ENCODE measurements at places on chromosomes 6 and 20.

DNA sequence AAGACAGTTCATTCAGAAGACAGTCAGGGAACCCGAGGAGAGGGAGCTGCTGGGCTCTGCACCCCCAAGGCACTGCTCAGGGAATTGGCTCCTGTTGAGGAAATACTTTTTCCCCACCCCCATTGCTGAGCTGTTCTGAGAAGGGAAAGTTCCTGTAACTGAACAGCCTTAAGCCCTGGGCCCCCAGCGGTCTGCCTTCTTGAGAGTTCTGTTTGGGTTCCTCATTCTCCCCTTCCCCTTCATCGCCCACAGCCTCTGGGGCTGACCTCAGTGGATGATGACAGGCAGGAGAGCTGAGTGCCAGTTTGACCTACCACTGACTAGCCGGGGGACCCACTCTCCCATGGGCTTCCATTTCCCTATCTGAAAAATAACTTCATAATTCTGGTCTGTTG lies 10.7 kb downstream of the HCK start:
- no peak for DNase-seq

GRCh38 chr6:107083921-107084320 lies 31.4 kb downstream of the BEND3 start:
- DNase-seq, result no peak

DNA sequence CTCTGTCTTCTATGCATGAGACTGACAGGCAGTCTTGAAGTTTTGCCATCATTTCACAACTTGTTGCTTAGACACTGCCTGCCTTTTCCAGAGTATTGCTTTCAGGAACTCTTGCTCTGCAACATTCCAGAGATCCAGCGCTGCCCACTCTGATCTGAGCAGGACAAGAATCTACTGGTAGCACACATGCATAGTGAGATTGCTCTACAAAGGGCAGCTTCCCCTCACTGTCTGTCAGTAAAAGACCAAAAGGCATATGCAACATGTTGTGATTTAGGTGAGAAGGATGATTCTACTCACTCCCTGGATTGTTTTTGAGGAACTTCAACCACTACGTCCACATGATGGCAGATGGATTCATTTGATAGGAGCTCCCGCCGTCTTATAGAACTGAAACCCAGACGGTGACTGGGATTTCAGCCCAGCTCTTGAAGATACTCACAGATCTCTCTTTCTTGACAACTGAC lies 259.1 kb downstream of the ARID1B start:
- peak; percentile 61 for DNase-seq

GRCh38 chr6:33771146-33772081 lies 17.5 kb downstream of the LEMD2 start:
- peak; percentile 86 for DNase-seq

- no peak for DNase-seq
Observed at GRCh38 chr6:161866570-161866969, 592.7 kb upstream of the AGPAT4 start.

DNA sequence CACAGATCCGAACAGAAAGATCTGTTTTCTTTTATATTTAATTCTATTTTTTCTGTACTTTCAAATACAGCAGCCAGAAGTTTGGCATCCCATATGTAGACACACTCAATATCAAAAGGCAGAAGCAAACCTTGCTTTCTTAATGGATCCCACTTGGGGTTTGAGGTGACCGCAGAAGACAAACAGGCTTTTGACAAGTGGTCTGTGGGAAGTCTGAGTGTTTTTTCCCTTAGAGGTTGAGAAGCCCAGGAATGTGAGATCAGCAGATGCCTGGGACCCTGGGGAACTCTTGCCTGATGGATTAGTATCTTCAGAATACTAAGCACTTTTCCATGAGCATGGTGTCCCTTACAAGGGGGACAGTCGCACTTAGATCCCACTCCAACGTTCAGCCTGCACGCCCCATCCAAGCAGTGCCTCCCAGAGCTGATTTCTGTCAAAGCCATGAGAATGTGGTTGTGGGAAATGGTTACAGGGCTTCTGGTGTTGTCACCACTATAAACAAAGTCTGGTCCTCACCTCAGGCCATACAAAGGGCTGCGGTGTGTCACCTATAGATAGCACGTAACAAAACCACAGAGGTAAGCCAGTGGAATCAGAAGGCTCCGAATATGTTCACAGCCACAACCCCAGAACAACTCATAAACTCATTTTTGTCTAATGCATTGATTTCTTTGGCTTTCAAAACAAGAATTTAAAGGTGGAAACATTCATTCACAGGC lies 12.7 kb downstream of the IL17F start:
- DNase-seq, result no peak

DNA sequence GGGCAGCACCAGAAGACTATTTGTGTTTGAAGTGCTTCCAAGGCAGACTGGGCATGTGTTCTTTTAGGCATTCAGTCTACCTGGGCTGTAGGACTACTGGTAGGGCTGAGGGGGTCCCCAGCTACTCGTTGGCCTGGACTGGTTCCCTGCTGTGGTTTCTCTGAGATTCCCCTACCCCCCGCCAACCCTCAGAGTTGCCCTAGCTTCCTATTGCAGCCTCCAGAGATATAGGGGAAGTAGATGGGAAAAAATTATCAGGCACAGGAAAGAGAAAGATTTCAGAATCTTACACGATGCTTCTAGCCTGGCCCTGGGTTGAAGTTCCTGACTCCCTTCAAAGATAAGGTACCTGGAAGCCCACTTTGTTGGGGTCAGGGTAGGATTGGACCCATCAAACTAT lies 22.5 kb downstream of the BRPF3 start:
- DNase-seq, result no peak

GRCh38 chr20:3820901-3821727 lies 767 bp downstream of the AP5S1 start:
- DNase-seq, result no peak

GRCh38 chr6:123343836-123344235 lies 292.9 kb downstream of the TRDN start:
- DNase-seq, result no peak

DNA sequence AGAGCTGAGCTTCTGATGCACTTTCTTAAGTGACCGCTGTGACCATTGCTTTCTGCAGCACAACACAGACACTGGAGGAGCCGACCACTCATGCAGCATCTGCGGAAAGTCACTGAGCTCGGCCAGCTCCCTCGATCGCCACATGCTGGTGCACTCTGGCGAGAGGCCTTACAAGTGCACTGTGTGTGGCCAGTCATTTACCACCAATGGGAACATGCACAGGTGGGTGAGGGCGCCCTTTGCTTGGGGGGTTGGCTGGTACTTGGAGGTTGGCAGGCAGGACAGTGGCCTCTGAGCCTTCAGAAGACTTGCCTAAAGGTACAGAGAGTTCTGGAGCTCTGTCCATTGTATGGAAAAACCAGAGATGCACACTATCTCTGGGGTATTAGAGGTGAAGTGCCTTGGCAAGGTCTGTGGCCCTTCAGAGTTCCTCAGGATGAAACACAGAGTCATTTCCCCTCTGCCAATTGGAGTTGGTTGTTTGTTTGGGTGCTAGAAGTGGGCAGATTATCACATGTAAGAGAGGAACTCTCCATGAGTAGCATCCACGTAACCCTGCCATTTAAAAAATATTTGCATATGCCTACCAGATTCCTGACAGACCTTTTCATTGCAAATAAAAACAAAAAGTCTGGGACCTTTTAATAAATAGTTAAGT lies 81.5 kb downstream of the RREB1 start:
- no peak for DNase-seq

GRCh38 chr6:117533775-117534174 lies 51.3 kb downstream of the DCBLD1 start:
- no peak for DNase-seq

GRCh38 chr6:160027931-160028330 lies 59.0 kb downstream of the IGF2R start:
- no peak for DNase-seq

- DNase-seq, result peak; percentile 92
Observed at GRCh38 chr20:24994470-24995368, 2.2 kb upstream of the APMAP start.

GRCh38 chr6:79627422-79627821 lies 3.7 kb upstream of the SH3BGRL2 start:
- no peak for DNase-seq

Measured in cerebellar cortex (tissue), 1 donor.